ENCODE measurements at places on chromosomes 2 and 18.

DNA sequence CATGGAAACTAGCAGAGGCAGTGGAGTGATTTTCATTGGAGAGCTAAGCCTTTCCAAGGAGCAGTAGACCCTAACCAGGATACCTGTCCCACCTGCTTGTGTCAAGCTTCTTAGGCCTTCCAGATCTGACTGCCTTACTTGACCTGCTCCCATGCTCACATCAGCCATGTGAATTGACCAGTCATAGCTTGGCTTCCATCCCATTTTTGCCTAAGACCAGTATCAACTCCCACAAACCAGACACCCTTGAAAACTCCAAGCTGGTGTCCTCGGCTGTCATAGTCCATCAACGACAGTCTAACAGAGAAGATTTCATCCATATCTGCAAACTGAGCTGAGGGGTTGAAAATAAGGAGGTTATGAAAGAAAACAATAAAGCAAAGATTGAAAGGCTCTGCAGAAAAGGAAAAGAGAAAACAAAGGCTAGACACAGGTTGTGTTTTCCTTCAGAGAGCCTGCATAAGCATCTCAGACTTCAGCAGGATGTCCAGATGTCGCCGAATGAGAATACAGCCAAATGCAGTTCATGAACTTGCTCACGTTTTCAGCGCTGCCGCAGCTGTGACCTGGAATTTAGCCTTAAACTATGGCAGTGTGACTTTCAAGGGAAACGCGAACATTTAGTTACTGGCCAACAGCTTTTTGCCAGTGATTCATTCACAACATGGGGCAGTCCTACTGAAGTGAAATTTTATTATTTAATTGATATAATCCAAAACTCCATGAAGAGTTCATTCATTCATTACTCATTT is 868.1 kb upstream of the ID2 start:
- DNase-seq = no peak

DNA sequence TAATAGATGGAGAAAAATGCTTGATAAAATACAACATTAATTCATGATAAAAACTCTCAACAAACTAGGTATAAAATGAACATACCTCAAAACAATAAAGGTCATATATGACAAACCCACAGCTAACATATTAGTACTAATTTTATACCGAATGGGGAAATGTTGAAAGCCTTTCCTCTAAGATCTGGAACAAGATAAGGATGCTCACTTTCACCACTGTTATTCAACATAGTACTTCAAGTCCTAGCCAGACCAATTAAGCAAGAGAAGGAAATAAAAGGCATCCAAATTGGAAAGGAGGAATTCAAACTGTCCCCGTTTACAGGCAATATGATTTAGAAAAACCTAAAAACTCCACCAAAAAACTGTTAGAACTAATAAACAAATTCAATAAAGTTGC is 61.5 kb upstream of the CTIF start:
- no peak for DNase-seq

DNA sequence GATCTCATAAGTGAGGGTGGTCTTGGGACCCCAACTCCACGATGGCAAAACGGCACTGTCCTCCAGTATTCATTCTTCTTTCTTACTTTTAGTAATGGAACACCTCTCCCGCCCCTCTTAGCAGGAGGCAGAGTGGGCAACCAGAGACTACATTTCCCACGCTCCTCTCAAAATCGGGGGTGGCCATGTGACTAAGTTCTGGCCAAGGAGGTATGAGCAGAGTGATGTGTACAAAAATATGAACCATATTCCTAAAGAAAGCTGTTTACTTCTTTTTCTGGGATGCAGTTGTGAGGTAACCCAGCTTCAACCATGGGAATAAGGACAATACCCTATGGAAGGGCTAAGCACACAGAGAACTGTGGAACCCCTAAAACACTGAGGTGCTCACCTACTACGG is 12.8 kb downstream of the REV1 start:
- DNase-seq = no peak

- DNase-seq = peak; percentile 23
Observed at GRCh38 chr2:176637486-176638166, 368.4 kb downstream of the MTX2 start.

- no peak for DNase-seq
Observed at GRCh38 chr18:74152857-74153256, 4.5 kb downstream of the TIMM21 start.

DNA sequence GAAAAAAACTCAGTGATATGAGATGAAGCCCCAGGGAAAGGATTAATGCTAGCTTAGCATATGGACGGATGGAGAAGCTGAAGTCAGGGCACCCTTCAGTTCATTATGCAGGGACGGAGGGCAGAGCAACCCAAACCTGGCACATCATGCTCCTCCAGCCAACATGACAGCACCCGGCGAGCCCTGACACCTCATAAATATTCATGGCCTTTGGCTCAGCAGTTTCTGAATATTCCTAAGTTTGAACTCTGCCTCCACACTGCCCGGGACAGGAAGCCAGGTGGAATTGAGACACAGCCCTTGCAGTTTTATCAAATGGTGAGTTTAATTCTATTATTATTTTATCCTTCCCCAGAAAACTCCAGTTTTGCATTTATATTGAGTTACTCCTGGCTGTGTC is 87.3 kb upstream of the SH3BP4 start:
- DNase-seq = no peak

- DNase-seq = no peak
Observed at GRCh38 chr2:174058026-174058425, 92.9 kb upstream of the SP3 start.

DNA sequence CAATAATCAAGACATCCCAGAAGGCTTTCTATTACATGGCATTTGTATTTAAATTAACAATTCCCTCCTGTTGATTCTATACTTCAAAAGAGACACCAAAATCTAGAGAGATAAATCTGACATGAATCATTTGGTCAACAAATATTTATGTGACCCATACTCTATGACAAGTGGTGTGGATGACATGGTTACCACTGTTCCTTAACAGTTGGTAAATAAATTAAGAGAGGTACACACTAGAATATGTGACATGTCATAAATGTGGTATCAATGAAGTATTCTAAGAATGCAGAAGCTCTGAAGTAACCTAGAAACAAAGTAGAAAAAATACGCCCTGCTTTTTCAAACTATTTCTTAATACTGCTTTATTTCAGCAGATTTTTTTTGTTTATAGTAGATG is 255.4 kb downstream of the EXOC6B start:
- no peak for DNase-seq

GRCh38 chr18:1541478-1541877 is 636.8 kb downstream of the ADCYAP1 start:
- no peak for DNase-seq

DNA sequence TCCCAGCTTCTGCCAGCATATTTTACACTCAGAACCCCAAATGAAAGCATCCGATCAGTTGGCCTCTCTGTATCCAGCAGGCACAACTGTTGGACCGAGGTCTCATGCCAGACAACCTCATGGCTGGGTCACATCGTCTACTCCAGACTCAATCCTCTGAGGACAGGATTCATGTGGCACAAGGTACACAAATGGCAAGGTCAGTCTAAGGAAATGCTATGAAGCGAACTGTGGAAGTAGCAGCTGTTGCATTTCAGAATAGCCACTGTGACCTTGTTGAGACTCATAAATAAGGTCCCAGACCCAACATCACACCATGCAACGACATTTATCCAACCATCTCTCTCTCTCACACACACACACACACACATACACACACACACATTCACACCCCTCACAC is 7.1 kb upstream of the FZD7 start:
- DNase-seq = no peak

GRCh38 chr2:106065983-106066820 is 127.9 kb downstream of the UXS1 start:
- DNase-seq = no peak

GRCh38 chr2:97751752-97752151 is 38.4 kb downstream of the ZAP70 start:
- no peak for DNase-seq

- peak; percentile 39 for DNase-seq
Observed at GRCh38 chr18:74116633-74117554, 30.7 kb downstream of the FBXO15 start.

DNA sequence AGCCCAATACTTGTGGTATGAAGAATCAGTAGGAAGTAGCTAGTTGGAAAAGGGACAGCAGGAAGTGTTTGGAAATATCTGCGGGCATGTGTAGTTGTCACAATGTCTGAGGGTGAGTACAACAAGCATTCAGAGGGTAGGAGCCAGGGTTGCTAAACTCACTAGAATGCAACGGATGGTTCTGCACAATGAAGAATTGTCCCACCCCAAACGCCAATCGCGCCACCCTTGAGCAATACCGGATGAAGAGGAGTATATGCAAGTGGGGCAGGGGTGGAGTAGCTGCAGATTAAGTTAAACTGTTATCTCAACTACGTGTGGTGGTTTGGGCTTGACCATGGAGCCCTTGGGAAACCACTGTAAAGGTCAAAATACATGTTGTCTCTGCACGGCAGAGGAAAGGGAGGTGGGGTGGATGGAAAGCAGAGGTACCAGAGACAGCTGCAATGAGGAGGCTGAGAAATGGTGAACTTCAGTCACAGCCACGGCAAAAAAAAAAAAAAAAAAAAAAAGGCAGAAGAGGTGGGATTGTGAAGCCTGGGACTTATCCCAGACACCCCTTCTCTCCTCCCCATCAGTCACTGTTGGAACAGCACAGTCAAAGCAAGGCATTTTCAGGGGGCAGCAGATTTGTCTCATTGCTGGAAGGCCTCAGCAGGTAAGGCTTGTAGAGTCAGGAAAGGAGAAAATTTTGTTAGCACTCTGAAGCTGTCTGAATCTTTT is 5.2 kb downstream of the CCL20 start:
- no peak for DNase-seq

- no peak for DNase-seq
Observed at GRCh38 chr2:5846881-5847280, 154.7 kb downstream of the SOX11 start.

GRCh38 chr18:3827236-3827845 is 377.4 kb downstream of the TGIF1 start:
- no peak for DNase-seq

GRCh38 chr2:44974064-44974715 is 32.7 kb downstream of the SIX3 start:
- peak; percentile 58 for DNase-seq

GRCh38 chr2:227461811-227462461 is 10.0 kb upstream of the AGFG1 start:
- DNase-seq = no peak

- no peak for DNase-seq
Observed at GRCh38 chr2:44889096-44889495, 52.4 kb upstream of the SIX3 start.

DNA sequence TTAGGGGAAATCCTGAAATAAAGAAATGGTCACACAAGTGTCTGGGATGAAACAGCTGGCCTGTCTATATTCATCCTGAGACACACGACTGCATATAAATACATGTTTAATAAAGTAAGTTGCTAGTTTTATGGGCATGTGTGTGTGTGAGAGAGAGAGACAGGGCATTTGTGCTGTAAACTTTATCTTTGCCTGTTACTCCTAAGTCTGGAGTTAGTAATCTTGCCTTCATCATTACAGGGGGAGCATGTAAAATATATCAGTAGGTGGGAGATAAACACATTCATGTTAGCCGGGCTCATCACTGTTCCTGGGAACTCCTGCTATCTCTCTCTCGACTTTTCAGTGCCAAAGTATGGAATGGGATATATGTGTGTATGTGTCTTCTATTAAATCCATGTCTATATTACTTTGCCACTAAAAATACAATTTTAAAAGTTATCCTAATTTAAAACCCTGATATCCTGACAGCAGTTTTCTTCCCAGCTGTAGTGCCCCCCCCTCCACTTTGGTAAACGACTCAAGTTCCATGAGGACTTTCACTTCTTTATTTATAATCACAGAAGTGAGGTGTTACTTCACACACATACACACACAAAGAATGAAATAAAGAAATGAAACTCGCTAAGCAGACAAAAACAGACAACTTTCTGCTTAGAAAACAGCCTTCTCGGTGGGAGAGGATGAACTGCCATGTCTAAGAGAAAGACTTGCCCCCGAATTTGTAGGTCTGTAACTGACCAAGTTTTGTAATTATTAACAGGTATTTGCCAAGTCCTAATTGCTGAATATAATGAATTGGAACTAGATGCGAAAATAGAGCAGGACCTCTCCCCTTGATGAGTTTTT is 947 bp downstream of the ZEB2 start:
- DNase-seq = no peak

- DNase-seq = no peak
Observed at GRCh38 chr2:178234648-178235047, 40.3 kb downstream of the OSBPL6 start.

DNA sequence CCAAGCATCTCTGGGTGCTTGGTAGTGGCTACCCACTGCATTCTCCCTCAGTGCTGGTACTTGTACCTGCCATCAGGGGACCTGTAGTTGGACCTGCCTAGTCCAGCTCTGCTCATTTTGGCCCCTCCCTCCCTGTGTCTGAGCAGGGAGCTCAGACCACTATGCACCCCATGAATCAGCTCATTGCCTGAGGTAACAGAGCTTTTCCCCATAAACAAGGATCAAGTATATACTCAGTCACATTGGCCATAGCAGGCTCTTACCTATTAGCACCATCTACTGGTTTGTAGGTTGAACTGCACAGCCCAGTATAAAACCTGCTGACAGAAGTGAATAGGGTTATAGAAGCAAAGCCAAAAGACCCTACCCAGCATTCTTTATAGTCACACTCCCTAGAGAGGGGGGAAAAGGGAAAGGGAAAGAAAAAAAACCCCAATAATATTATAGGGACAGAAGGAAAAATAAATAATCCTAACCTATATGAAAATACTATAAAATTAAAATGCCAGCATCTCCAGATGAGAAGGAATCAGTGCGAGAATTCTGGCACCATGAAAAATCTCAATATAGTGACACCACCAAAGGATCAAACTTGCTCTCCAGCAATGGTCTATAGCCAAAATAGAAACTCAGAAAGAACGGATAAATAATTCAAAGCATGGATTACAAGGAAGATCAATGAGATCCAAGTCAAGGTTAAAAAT is 6.9 kb upstream of the FLACC1 start:
- DNase-seq = peak; percentile 75

- no peak for DNase-seq
Observed at GRCh38 chr18:52541056-52541455, 201.1 kb downstream of the DCC start.

- no peak for DNase-seq
Observed at GRCh38 chr2:220198896-220199295, 571.5 kb downstream of the SLC4A3 start.

- DNase-seq = no peak
Observed at GRCh38 chr18:79955302-79956075, 4.0 kb upstream of the SLC66A2 start.
